ENCODE measurements at places on chromosomes 1 and 21.
A peak's percentile ranks its signal among the peaks of the same experiment; 100 is the strongest.

- H3K36me3 ChIP-seq: no peaks in the 10 kb centered on the region
- H3K27me3 ChIP-seq: no peaks in the 10 kb centered on the region
- no peak for DNase-seq
- H3K27ac ChIP-seq: no peak overlapping the region
These were observed 171.5 kb upstream of the DUSP10 start for GRCh38 chr1:221913351-221913892.

- H3K4me3 ChIP-seq: no peak overlapping the region
- no peaks in the 10 kb centered on the region for H3K4me1 ChIP-seq
- no peak overlapping the region for H3K27ac ChIP-seq
- DNase-seq: peak; percentile 26
These were observed 33.2 kb upstream of the PAX7 start for GRCh38 chr1:18597160-18598042.

- DNase-seq: no peak
- H3K27me3 ChIP-seq: no peaks in the 10 kb centered on the region
- H3K4me1 ChIP-seq: no peaks in the 10 kb centered on the region
- H3K4me3 ChIP-seq: no peak overlapping the region
- H3K36me3 ChIP-seq: no peaks in the 10 kb centered on the region
These were observed 53.6 kb downstream of the KIFAP3 start for GRCh38 chr1:170020859-170021258.

GRCh38 chr1:204983136-204983535 lies 59.9 kb upstream of the CNTN2 start:
- no peak overlapping the region for H3K27ac ChIP-seq
- no peaks in the 10 kb centered on the region for H3K4me1 ChIP-seq
- H3K4me3 ChIP-seq: no peak overlapping the region

DNA sequence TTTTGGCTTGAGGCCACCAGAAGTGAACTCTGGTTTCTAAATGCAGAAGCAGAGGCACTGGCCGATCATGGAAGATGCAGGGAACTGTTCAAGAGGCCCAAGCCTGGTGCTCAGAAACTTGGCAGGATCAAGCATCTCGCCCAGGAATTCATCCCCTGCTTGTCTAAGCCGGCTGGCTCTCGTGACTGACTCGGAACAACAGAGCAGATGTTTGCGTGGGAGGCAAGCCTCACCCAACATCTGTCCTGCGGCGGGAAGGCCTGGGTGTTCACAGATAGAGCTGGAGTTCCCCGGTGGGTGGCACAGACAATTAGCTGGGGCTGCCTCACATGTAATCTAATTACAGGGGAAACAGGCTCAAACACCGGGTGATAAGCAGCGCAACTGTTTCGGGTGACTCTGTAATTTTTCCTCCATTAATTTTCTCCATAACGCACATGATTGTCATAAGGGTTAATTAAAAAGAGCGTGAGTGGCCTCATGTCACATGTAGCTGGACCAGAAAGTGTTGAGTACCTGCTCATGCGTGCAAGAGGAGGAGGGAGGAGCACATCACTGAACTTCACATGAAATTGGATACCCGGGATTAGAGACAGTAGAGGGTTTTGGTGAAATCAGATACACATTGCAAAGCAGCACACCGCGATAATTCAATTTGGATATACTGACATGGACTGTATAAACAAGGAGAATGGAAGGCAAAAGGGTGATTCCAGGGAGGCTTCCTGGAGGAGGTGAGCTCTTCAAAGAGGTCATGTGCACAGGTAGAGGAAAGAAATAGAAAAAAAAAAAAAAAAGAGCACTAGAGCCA lies 180.0 kb downstream of the ETS2 start:
- H3K36me3 ChIP-seq: no peaks in the 10 kb centered on the region
- H3K27me3 ChIP-seq: no peaks in the 10 kb centered on the region
- no peak overlapping the region for H3K4me3 ChIP-seq
- peak overlapping the region; percentile 68 for H3K27ac ChIP-seq
- H3K4me1 ChIP-seq: no peaks in the 10 kb centered on the region
- DNase-seq: peak; percentile 21
